Posterior vena cava (tissue), 2 donors: ENCODE measurements at places on chromosomes 2 and 18. TPM values are rescaled to one million over a fixed set of nuclear protein-coding genes. Genes with fewer than 3 reads are reported as not detected.

ALPP gene
- not detected for total RNA-seq

- peak; percentile 58 for DNase-seq
Observed at GRCh38 chr2:71611247-71611646, 157.9 kb downstream of the DYSF start.

MARCHF7 gene
- total RNA-seq, result 86.1 TPM

GRCh38 chr2:235291461-235291860, 202.4 kb upstream of the AGAP1 start:
- no peak for DNase-seq

RESP18 gene
- total RNA-seq, result not detected
